ENCODE measurements at places on chromosomes 2 and 18.

DNA sequence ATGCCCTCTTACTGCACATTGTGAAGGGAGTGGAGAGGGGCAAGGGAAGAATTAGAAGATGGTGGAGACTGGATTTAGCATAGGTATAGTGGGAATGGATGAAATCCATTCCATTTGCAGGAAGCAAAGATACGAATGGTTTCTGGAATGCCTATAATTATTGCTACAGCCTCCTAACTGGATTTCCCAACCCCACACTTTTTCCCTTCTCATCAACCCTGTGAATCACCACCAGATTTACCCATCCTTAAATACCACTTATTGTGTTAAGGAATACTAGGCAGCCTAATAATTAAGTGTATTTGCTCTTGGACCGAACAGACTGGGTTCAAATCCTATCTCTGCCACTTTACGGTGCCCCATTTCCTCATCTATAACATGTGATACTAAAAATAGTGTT is 39.3 kb upstream of the CREB1 start:
- DNase-seq = no peak

DNA sequence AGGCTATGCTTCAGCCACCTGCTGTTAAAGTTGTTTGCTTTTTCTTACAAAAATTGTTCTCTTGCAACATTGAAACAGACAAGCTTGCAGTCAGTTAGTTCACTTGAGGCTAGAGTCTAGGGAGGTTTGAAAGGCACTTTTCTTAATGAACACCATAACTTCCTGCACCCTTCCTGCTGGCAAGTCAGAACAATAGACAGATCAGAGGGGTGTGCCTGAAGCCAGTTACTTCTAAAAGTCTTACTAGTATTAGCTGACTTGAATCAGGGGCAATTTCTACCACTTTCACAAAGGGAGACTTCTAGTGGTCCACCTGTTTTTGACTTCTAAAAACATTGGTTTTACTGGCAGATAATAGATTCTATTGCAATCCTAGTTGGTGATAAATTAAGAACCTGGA is 367.4 kb upstream of the CDH20 start:
- DNase-seq = no peak

- DNase-seq = no peak
These were observed 67.4 kb downstream of the IL1R2 start for GRCh38 chr2:102059151-102059550.

DNA sequence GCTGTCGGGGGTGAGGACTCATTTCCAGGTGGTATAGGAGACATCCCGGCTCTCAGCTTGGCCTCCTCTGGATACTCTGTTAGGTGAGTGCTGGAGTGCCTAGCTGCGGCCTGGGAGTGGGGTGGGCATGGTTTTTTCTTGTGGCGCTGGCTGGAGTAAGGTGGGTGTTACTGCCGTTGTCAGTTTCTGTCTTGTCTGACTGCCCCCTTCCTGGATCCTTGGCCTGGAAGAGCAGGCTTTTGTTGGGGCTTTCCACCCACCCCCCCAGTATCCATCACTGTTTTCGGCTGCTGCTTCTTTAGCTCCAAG is 69.2 kb downstream of the DGKD start:
- DNase-seq = no peak

DNA sequence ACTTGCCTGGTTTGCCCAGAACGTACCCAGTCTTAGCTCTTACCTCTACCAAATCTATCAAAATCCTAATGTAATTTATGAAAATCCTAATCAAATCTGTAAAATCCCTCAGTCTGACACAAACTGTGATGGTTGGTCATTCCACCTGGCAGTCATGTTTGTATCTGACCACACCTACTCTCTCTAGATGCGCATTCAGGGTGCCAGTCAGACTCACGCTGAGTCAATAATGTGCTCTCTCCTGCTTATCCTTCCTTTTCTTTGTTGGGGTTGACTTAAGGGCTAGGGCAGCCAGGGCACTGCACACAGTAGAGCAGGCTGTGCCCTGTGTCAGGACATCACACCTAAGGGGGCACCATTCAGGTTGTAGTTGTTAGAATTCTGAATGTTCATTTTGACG is 48.5 kb upstream of the PARD3B start:
- DNase-seq = no peak

GRCh38 chr2:178873912-178874311 is 66.7 kb upstream of the TTN start:
- DNase-seq = no peak

- no peak for DNase-seq
These were observed 158.4 kb downstream of the MAP2 start for GRCh38 chr2:209582281-209582680.

GRCh38 chr2:62112179-62112578 is 83.7 kb upstream of the B3GNT2 start:
- DNase-seq = no peak

DNA sequence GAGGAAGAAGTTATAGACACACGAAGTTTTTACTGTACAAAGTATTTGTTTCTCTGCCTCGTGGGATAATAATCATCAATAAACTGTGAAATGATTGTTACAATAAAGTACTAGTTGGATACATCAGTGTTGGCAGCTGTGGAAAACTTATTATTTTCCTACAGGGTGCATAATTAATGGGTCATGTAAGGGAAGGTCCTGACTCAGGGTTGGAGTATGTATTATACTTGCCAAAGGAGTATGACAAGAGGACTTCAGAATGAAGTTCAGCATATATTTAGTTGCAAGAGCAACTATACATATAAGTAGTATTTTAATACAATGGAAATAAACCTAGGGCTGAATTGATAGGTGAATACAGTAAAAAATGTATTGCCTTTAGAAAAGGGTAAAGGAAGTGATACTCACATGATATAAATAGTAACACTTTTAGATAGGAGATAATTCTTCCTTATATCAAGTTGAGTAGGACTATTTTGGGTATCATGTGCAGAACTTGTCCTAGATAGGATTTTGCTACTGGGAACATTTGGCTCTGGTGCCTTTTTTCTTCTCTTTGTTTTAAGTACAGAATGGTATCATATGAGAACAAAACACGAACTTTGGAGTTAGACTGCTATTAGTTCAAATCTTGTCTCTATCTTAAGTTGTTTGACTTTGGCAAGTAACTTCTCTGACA is 79.1 kb downstream of the PLCL1 start:
- no peak for DNase-seq

GRCh38 chr2:11354363-11355154 is 10.1 kb upstream of the ROCK2 start:
- DNase-seq = no peak

GRCh38 chr2:189129971-189130370 is 49.6 kb downstream of the COL5A2 start:
- no peak for DNase-seq

DNA sequence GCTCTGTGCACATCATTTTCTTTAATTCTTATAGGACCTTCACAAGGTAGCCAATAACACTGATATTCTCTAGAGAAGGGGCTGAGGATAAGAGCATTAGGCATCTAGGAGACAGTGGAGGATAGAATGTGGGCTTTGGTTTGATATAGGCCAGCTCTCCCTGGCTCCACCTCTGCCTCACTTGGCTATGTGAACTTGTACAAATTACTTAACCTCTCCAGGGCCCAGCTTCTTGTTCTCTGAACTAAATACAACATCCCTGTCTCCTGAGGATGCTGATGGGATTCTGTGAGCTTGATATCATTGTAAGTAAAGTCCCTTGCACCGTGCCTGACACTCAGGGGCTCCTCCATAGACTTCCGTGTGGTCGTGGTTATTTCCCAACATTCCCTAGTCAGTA is 87.3 kb downstream of the ACOXL start:
- DNase-seq = no peak

DNA sequence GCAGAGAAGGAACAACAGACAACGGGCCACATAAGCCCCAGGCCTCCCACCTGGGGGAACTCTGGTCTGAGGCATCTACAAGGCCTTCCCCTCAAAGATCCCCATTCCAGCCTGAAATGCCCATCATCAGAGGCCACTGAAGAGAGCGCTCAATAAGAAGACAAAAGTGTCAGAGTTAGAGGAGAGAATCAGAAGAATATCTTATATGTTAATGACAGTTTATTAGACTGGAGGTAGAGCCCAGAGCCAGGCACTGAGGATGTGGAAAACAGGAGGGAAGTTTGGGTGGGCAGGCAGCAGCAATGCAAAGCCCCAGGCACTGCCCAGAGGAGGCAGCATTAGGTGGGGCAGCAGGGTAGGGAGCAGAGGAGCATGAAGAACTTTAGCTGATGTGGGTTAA is 2.9 kb upstream of the CTIF start:
- DNase-seq = no peak

DNA sequence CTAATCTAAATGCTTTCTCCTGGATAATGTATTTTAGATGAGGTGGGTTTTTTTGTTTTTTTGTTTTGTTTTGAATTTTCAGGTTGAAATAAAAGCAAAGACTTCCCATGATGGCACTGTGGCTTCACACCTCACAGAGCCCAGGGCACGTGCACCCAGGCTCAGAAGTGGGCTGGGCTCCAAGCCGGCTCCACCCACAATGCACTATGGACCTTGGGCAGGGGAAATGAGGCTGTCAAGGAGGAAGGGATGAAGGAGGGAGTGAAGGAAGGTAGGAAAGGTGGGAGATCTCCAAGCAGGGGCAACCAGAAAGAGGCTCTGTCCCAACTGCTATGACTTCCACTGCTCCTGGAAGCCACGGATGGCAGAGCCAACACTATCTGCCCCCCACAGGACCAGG is 60.4 kb downstream of the BIN1 start:
- no peak for DNase-seq

DNA sequence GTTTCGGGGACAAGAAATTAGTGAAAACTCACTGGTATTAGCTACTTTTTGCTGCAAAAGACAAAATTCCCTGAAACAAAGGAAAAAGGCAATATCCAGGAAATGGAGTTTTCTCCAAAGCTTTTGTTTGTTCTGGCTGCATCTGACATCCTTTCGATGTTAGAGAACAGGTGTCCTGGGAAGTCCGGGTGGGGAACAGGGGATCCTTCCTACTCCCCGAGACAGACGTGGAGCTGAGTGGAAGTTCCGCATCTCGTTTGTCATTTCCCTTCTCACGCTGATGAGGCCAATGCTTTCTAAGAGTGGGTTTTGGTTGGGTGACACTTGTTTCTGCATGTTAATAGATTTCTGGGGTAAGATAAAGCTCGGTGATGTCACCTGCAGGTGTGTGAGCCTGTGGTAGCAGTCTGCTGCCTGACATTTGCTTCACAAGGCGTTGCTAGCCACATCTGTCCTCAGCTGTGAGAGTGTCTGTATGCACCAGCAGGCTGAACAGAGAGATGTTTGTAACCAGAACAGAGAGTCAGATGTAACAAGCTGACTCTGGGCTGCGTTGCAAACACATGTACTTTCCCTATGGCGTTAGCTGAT is 125.9 kb downstream of the ACOXL start:
- no peak for DNase-seq

DNA sequence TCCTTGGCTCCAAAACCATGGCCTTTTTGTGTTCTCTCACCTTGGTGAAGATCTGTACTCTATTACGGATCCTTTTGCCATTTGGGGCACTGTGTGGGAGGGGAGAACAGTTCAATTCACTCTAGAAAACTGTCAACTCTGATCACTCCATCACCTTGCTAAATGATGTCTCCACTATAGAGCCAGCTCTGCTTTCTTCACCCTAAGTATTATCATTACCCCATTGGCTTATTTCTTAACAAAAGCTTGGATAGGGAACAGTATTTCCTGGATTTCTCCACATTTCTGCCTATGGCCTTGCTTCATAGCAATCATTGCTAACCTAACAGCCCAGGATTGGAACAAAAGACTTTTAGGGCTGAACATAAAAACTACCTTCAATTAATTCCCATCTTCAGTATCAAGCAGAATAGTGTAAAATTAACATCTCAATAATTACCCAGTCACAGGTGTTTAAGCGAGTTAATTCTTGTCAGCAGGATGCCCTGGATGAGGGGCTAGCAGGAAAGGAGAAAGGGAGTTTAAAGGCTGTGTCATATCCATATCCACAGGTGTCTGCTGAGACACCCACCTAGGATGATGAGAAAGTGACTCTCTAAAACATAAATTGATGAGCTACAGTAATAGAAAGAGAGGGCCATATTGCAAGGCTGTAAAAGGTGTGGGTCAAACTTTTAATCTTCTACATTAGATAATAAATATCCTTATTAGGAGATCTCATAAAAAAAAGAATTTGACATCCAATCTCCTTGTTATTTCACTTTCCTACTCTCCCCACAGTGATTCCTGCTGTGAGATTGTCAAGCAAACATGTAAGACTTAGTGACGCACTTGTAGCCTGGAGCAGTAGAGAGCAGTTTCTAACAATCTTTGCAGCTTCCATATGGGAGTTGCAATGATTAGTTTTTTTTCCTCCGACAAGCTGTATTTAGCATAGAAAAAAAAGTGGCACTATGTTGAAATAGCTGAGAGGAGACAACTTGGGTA is 589.5 kb upstream of the NXPH2 start:
- DNase-seq = no peak

- DNase-seq = peak; percentile 50
These were observed 37.7 kb upstream of the TBC1D8 start for GRCh38 chr2:101188683-101189405.

Data from BE2C (cell line).